ENCODE measurements at places on chromosomes 3 and 15. TPM values are rescaled to one million over a fixed set of nuclear protein-coding genes. Genes with fewer than 3 reads are reported as not detected.

The EOMES gene
- total RNA-seq: not detected

The RBP2 gene
- total RNA-seq: 1.3 TPM

The FGD5 gene
- total RNA-seq: 28.2 TPM

The LRRIQ4 gene
- total RNA-seq: not detected

The GHSR gene
- not detected for total RNA-seq

The TCF12 gene
- total RNA-seq: 198 TPM

The IL17RB gene
- 61.6 TPM for total RNA-seq

The TNFSF10 gene
- 37.0 TPM for total RNA-seq

The PEX5L gene
- 1.6 TPM for total RNA-seq

The CD47 gene
- 126 TPM for total RNA-seq

The PRR20G gene
- not detected for total RNA-seq

DNA sequence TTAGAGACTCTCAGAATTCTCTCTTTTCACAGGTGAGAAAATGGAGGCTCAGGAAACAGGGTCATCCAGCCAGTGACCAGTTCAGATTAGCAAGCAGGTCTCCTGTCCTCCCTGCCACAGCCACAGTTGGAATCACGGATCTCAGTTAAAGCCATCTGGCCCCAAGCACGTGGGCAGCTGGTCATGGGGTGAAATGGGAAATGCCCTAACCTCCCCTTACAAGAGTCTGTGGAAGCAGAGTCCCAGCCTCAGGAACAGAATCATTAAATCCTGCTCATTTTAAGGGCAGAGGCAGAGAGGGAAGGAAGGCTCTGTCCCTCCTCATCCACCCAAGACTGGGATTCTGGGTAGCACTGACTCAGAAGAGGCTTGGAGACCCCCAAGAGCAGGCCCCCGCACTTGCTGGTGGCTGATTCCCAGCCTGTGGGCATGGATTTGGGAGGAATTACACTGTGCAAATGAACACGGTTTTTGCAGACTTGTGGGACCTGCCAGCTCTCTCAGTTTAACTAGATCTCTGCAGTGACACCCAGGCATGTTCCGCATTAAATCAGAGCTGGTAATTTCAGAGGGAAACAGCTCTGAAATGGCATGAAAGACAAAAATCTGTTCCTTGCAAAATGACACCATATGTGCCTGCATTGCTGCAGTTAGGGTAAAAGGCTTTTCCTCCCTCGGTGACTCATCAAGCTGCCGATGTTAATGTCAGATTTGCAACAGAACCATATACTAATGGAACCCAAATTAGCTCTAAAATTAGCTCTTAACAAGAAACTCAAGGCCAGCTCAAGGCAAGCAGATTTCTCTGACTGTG lies 89.0 kb downstream of the BDH1 start:
- no peak for DNase-seq

- DNase-seq: no peak
Measured at GRCh38 chr3:109927161-109927560, 589.8 kb upstream of the DPPA4 start.

DNA sequence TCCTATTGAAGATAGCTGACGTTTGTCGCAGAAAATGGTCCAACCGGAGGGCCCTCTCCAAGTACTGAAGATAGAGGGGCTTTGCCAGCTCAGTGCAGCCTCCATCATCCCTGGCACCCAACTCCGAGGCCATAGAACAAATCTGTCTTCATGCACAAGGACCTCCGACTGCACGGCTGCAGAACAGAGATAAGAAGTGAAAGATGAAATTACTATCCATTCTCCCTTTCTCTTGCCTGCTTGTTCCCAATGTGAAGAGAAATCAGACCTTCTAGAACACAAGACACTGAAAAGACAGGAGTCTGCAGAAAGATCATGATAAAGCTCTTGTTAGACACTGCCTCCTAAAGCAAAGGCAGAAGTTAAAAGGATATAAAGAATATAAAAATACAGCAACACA lies 19.9 kb downstream of the INO80 start:
- DNase-seq: no peak

DNA sequence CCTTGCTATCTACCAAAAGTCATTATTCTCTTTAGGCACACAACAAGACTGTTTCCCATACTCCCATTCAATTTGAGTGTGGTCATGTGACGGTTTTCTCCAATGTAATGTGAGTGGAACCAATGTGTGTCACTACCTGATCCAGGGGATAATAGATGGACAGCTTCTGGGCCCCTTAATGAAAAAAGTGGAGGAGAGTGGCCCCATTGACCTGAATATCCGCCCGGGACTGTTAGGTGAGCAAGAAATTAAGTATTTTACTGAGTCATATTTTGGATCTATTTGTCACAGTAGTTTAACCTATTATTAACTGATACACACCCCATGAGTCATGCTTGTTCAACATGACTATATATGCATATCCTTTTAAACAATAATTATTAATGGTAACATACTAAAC lies 15.1 kb upstream of the ARID3B start:
- DNase-seq: no peak

DNA sequence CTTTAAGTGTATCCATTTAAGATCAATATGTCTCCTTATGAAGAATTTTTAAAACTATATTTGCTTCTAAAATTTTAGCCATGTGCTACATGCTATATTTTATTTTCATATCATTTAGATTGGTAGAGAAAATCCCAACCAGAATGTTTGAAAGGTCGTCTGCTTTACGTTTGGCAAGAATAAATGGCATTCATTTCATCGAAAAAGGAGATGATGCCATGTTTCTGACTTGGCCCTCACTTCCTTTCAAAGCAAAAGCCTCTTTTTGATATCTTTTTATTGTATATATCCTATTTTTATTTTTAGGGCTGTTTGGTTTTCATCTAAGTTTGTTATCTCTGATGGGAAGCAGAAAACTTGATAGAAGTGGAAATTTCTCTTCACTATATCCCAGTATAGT lies 176.2 kb downstream of the PLCL2 start:
- no peak for DNase-seq

GRCh38 chr15:85625856-85626255 lies 168.9 kb downstream of the KLHL25 start:
- DNase-seq: no peak

GRCh38 chr15:70528270-70528706 lies 235.1 kb downstream of the UACA start:
- DNase-seq: no peak

DNA sequence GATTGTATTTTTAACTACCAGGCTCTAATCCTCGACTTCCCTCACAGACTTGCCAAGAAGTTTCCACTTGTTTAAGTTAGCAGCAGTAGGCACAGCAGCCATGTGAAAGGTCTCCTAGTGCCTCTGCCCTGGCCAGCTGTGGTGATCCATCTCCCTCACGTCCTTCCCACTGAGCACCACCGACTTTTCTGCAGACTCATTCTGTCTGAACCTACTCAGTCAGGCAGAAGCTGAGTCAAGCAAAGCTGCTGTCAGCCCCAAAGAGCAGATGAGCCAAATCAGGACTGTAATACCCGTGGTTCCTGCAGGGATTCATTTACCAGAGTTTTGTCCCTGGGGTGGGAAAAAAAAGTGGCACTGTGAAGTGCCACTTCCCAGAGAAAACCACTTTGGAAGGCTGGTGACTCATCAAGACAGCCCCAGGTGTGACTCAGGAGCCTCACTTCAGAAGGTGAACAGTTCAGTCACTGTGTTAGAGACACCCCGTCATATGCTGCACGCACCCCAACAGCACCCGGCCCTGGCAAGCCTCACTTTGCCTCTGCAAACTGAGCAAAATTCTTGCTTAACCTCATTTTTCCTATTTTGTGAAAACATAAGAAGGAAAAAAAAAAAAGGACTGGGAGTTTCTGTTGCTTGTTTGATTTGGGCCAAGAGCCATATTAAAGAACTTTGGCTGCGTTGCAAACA lies 76.0 kb downstream of the WWTR1 start:
- peak; percentile 68 for DNase-seq

DNA sequence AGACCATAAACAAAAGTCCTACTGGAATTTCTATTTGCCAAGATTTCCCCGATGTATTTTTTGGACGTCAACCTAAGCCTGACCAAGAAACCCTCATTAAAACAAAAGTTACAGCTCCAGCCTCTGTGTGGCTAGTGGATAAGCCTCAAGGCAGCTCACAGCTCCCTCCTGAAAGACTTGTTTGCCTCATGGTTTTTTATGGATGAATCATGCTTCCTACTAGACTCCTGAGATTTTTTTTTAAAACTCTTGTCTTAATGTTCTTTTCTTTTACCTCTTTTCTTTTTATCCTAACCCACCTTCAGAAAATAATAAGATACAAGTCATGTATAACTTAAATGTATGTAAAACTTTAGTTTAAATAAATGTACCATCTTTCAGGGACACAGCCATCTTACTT lies 52.4 kb downstream of the SUCNR1 start:
- no peak for DNase-seq

GRCh38 chr3:191085091-191085490 lies 114.0 kb upstream of the OSTN start:
- no peak for DNase-seq

- DNase-seq: no peak
Measured at GRCh38 chr3:122917412-122917811, 110.2 kb downstream of the SEMA5B start.

DNA sequence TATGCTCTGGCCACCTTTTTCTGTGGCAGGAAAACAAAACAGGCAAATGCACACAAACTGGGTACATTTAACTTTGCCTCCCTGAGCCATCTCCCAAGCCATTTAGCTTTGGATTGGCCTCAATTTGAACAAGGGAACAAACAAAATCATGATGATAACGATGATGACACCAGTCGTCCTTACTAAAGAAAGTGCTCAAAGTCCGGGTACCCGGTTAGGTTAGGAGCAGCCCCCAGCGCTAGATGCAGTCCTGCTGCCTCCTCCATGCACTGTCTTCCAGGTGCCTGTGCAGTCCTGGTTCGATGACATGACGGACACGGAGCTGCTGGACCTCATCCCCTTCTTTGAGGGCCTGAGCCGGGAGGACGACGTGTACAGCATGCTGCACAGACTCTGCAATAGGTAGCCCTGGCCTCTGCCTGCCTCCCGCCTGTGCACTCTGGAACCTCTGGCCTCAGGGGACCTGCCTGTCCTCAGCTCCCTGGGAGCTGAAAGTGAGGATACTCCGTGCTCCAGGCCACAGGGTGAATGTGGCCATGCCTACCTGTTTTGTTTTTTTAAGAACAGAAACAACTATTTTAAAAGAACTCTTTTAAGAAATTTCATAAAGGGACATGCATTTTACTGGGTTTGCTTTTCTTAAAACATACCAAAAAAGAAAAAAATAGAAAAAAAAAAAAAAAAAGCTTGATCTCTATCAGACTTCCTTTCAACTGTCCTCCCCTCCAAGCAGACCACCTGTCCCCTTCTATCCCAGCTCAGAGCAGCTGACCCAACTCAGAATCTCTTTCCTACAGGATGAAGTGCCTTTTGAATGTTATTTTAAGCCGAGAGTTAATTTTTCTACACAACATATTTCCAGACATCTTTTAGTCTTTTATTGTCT lies 9.9 kb upstream of the VILL start:
- DNase-seq: no peak

DNA sequence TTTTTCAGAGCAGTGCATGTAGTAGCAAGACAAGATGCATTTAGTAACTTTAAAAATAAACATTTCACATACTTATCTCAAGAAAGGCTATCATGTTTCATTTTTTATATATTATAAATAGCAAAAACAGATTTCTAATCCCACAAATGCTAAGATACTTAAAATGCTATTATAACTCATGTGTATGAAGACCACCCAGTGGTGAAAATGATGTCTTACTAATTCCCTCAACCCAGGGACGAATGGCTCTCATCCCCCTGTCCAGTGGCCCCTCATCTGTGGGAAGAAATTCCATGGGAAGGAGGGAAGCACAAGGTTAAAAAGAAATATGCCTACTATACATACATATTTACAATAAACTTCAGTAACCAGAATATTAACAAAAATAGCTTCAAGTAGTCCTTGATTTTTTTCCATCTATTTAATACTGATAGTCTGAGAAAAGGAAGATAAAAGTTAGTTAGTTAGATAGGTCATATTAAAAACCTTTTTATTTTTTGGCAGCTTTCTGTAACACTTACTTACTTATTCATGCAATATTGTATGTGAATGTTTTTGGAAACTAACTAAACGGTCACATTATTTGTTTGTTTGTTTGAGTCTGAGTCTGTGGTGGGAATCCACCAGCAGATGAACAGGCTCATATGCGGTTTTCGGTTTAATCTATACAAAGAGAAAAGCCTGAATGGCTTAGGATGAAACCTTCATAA lies 14.8 kb downstream of the NR2E3 start:
- no peak for DNase-seq

All from breast epithelium (tissue), 4 donors.